ENCODE measurements at places on chromosomes 6 and 20. TPM values are rescaled to one million over a fixed set of nuclear protein-coding genes. Genes with fewer than 3 reads are reported as not detected.

DNA sequence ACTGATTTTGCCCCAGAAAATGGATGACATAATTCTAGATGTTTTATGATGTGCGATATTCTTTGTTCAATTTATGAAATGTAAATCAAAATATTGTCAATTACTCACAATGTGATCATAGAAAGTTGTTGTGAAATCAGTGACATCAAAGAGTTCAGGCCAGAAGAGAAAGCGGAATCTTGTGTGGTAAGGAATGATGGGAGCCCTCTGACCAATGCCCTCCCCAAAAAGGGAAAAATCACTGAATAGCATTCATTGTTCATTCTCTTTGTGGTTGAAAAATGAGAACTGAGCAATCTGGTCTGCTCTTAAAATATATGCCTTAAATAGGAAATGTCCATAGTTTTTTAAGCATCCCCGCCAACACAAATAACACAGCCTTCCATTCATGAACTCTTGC lies 247.1 kb upstream of the GRIK2 start:
- DNase-seq = no peak

- H3K4me1 ChIP-seq = no peaks in the 10 kb centered on the region
- H3K4me3 ChIP-seq = no peak overlapping the region
- no peak for DNase-seq
- H3K27me3 ChIP-seq = no peaks in the 10 kb centered on the region
- H3K36me3 ChIP-seq = no peaks in the 10 kb centered on the region
Measured at GRCh38 chr6:22247916-22248482, 48.8 kb downstream of the PRL start.

GRCh38 chr20:58839474-58839874 lies 11.2 kb downstream of the GNAS-AS1 start:
- H3K27me3 ChIP-seq = peaks cover 44% of the 10 kb centered on the region
- H3K27ac ChIP-seq = no peak overlapping the region
- H3K36me3 ChIP-seq = no peaks in the 10 kb centered on the region
- peak overlapping the region; percentile 11 for H3K4me3 ChIP-seq
- H3K4me1 ChIP-seq = no peaks in the 10 kb centered on the region

DNA sequence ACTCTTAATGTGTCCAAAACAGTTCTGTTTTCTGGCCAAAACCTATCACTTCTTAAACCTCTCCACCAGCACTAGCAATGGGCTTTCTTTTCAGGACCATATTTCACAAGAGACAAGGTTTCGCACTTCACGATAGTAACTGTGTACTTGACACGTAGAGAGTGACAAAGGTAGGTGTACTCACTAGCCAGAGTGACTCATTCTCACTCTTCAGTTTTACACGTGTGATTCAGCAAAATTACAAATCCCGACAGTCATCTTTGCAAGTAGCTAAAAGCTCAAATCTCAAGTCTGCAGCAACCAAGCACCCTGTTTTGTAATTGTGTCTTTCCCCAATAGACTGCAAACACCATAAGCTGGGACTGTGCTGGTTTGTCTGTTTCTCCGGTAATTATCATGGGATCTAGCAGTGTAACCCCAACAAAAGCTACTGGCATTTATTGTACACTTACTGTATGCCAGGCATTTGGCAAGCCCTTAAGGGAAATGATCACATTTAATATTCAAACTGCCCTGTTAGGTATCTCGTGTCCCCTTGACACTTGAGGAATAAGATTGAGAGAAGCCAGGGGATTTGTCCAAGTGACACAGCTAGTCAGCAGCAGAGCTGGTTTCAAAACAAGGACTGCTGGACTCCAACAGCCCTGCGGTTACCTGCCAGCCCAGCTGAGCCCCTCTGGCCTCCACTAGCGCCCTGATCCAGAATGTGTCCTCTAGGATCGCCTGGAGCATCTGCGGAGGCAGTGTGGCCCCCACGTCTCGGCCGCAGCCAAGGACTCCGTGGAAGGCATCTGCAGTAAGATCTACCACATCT lies 9.9 kb downstream of the PCIF1 start:
- peaks cover 100% of the 10 kb centered on the region for H3K36me3 ChIP-seq
- no peak overlapping the region for H3K27ac ChIP-seq
- H3K27me3 ChIP-seq = no peaks in the 10 kb centered on the region
- H3K4me3 ChIP-seq = no peak overlapping the region

DNA sequence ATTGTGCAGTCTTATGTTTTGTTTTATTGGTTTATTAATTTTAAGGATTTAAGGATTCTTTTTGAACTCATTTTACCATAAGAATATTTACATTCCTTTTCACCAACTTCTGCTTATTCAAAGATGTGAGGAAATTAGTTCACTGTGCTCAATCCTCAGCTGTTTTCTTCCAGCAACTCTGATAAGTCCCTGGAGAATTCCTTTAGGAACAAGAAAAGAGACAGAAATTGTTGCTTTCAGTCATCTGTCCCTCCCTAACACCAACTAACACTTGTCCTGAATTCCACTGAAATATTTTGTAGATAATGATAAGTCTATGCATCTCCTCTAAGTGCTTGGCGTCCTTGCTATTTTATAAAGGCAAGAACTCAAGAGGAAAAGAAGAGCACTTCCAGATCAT lies 334.8 kb upstream of the MARCKS start:
- H3K36me3 ChIP-seq = no peaks in the 10 kb centered on the region
- no peaks in the 10 kb centered on the region for H3K4me1 ChIP-seq
- no peak overlapping the region for H3K27ac ChIP-seq
- no peak overlapping the region for H3K4me3 ChIP-seq
- no peak for DNase-seq
- H3K27me3 ChIP-seq = no peaks in the 10 kb centered on the region

- H3K27ac ChIP-seq = no peak overlapping the region
- H3K27me3 ChIP-seq = peaks cover 26% of the 10 kb centered on the region
- no peaks in the 10 kb centered on the region for H3K36me3 ChIP-seq
- DNase-seq = no peak
Measured at GRCh38 chr6:90605749-90606340, 19.0 kb upstream of the MAP3K7 start.

- no peak overlapping the region for H3K4me3 ChIP-seq
- H3K27me3 ChIP-seq = no peaks in the 10 kb centered on the region
- DNase-seq = no peak
- no peaks in the 10 kb centered on the region for H3K36me3 ChIP-seq
- no peaks in the 10 kb centered on the region for H3K4me1 ChIP-seq
- H3K27ac ChIP-seq = no peak overlapping the region
Measured at GRCh38 chr6:51737580-51738360, 349.6 kb downstream of the PKHD1 start.

- H3K4me1 ChIP-seq = peaks cover 11% of the 10 kb centered on the region
- H3K4me3 ChIP-seq = no peak overlapping the region
- H3K27me3 ChIP-seq = peaks cover 28% of the 10 kb centered on the region
- DNase-seq = no peak
Measured at GRCh38 chr6:45415315-45415714, 37.6 kb upstream of the SUPT3H start.

- H3K27ac ChIP-seq = no peak overlapping the region
- no peak overlapping the region for H3K4me3 ChIP-seq
- no peaks in the 10 kb centered on the region for H3K27me3 ChIP-seq
- no peak for DNase-seq
- no peaks in the 10 kb centered on the region for H3K4me1 ChIP-seq
Measured at GRCh38 chr6:67450641-67451040, 1184.4 kb upstream of the ADGRB3 start.

- H3K4me3 ChIP-seq = peak overlapping the region; percentile 3
- H3K36me3 ChIP-seq = peaks cover 78% of the 10 kb centered on the region
- no peak for DNase-seq
Measured at GRCh38 chr20:38143646-38144554, 21.2 kb downstream of the TGM2 start.

- H3K36me3 ChIP-seq = no peaks in the 10 kb centered on the region
- H3K27ac ChIP-seq = no peak overlapping the region
Measured at GRCh38 chr6:77633993-77634715, 18.7 kb upstream of the MEI4 start.

DNA sequence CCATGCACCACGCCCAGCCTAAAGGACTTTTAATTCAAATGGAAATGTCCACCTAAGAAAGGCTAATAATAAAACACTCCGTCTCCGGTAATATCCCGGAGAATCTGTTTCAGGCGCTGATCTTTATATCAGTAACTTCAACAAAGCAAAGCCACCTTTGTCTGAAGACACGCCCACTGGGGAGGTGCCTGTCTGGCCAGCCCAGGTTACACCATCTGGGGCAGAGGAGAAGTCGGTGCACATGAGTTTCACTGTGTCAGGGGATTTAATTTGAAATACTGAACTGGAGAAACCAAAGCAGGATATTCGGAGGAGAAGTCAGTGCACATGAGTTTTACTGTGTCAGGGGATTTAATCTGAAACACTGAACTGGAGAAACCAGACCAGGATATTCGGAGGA lies 9.4 kb downstream of the SERPINB6 start:
- peak; percentile 77 for DNase-seq
- H3K36me3 ChIP-seq = peaks cover 8% of the 10 kb centered on the region
- H3K27me3 ChIP-seq = no peaks in the 10 kb centered on the region
- peaks cover 82% of the 10 kb centered on the region for H3K4me1 ChIP-seq
- H3K27ac ChIP-seq = peak overlapping the region; percentile 44

DNA sequence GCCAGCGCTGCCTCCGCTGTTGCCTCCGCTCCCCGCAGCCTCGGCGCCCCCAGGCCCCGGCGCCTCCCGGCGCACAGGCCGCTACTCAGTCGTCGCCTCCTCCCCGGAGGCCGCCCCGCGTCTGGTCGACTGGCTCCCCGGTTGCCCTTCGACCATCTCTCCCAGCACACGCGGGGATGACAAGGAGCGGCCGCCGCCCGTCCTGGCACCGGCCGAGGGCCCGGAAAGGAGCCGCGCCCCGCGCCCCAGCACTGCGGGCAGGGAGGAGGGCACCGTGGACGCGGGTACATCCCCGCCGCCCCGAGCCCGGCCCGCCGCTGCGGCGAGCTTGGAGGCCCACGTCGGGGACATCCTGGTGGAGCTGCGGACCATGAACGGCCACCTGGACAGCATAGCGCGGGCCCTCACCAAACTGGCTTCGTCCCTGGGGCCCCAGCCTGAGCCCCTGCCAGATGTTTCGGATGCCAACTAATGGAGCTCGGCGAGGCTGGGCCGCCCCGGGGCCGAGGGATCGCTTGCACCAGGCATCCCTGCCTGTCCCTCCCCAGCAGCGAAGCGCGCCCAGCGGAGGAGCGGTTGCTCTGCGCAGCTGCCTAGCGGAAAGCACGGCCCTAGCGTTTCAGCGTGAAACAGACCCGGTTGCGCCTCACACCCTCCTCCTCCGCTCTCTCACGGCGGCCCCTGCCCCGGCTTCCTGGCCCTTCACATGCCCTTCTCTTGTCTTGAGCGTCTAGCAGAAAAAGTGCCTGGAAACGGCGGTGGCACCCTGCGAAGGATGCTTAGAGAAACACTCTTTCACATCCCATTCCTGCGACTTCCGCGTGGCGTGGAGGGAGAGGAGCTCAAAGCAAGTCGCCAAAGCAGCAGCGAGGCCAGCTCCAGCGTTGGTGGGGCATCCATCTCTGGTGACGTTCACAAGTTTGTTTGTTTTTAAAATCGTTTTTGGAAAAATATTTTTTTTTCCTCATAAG lies 285.8 kb upstream of the SUPT3H start:
- no peaks in the 10 kb centered on the region for H3K36me3 ChIP-seq
- peaks cover 41% of the 10 kb centered on the region for H3K27me3 ChIP-seq
- peaks cover 9% of the 10 kb centered on the region for H3K4me1 ChIP-seq
- H3K4me3 ChIP-seq = peak overlapping the region; percentile 31

- H3K4me3 ChIP-seq = no peak overlapping the region
- H3K27me3 ChIP-seq = no peaks in the 10 kb centered on the region
- no peak for DNase-seq
- no peaks in the 10 kb centered on the region for H3K4me1 ChIP-seq
Measured at GRCh38 chr20:34651200-34651599, 25.7 kb downstream of the PIGU start.

BPI gene
- total RNA-seq = 0.44 TPM

DNA sequence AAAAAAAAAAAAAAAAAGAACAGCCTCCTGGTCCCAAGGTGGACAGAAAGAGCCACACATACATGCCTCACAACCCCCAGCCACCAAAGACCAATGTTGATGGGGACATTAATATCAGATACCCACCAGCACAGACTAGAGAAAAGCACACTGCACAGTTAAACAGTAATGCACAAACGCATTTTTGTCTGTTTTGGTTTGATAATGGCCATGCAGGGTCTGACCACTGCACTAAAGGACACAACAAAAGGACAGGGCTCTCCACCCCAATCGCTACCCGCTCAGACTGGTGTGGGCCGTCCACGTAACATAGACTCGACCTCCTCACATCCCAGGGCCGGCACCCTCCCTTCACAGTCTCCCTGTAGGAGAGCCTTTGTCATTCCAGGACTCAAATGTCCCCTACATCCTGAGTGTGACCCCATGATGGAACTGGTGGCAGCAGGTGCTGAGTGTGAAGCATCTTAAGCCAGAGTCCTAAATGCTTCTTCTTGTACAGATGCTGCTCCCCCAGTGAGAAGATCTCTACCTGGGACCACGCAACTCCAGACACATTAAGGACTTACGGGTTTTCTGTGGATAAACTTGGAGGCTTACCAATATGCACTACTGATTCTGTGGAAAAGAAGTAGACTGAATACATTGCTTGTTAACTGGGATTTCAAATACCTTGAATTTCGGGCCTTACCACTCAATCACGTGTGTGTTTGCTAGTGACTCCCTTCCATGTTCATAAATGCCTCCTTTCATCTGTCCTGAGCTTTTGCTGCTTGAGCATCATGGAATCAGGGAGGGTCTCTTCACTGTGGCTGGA lies 28.0 kb downstream of the RRBP1 start:
- H3K27ac ChIP-seq = no peak overlapping the region
- no peak overlapping the region for H3K4me3 ChIP-seq
- no peak for DNase-seq
- H3K4me1 ChIP-seq = peaks cover 44% of the 10 kb centered on the region
- H3K27me3 ChIP-seq = no peaks in the 10 kb centered on the region

GRCh38 chr20:35648836-35649235 lies 15.9 kb downstream of the CPNE1 start:
- H3K27ac ChIP-seq = no peak overlapping the region
- no peak for DNase-seq
- H3K36me3 ChIP-seq = peaks cover 17% of the 10 kb centered on the region
- H3K27me3 ChIP-seq = no peaks in the 10 kb centered on the region
- H3K4me1 ChIP-seq = peaks cover 35% of the 10 kb centered on the region
- no peak overlapping the region for H3K4me3 ChIP-seq

DNA sequence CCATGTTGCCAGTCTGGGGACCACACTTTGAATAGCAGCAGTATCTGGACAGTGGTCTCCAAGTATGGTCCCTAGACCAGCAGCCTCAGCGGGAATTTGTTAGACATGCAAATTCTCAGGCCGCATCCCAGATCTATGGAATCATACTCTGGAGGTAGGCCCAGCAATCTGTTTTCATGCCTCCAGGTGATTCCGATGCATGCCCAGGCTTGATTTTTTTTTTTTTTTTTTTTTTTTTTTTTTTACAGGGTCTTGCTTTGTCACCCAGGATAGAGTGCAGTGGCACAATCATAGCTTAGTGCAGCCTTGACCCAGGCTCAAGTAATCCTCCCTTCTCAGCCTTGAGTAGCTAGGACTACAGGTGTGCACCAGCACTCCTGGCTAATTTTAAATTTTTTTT lies 682 bp upstream of the SLA2 start:
- no peak overlapping the region for H3K4me3 ChIP-seq
- peaks cover 7% of the 10 kb centered on the region for H3K36me3 ChIP-seq
- no peaks in the 10 kb centered on the region for H3K27me3 ChIP-seq

Data from lower lobe of right lung (tissue), 2 donors.